ENCODE measurements at places on chromosomes 12 and 14.

DNA sequence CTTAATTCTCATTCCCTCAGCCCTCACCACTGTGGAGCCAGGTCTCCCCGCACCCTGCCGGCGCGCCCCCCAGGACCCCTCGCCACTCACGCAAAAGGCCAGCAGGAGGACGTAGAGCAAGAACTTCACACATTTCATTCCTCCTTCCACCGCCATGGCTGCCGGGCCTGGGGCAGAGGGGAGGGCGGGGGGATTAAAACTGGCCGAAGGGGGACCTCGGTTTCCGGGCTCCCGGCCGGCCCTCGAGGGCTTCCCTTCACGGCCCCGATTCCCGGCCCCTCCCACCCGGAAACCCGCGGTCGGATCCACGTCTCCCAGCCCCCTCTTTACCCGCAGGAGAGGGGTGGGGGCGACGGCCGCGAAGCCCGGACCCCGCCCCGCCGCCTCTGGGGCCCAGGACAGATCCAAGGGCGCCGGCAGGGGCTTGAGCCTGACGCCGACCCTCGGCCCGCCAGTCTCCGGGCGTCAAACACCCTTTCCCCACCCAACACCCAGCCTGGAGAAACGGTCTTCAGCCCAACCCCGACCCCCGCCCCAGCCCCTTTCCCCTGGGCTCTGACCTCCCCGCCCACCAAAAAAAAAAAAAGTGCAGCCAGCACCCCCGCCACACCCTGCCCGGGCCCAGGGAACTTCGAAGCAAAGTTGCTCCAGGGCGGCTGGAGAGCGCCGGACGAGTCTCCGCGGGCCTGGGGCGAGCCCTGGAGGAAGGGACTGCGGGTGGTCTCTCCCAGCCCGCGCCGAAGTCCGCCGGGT, 447 bp downstream of the CD63 start:
- DNase-seq = no peak

- DNase-seq = no peak
These were observed 102.9 kb downstream of the DPF3 start for GRCh38 chr14:72790887-72791566.

DNA sequence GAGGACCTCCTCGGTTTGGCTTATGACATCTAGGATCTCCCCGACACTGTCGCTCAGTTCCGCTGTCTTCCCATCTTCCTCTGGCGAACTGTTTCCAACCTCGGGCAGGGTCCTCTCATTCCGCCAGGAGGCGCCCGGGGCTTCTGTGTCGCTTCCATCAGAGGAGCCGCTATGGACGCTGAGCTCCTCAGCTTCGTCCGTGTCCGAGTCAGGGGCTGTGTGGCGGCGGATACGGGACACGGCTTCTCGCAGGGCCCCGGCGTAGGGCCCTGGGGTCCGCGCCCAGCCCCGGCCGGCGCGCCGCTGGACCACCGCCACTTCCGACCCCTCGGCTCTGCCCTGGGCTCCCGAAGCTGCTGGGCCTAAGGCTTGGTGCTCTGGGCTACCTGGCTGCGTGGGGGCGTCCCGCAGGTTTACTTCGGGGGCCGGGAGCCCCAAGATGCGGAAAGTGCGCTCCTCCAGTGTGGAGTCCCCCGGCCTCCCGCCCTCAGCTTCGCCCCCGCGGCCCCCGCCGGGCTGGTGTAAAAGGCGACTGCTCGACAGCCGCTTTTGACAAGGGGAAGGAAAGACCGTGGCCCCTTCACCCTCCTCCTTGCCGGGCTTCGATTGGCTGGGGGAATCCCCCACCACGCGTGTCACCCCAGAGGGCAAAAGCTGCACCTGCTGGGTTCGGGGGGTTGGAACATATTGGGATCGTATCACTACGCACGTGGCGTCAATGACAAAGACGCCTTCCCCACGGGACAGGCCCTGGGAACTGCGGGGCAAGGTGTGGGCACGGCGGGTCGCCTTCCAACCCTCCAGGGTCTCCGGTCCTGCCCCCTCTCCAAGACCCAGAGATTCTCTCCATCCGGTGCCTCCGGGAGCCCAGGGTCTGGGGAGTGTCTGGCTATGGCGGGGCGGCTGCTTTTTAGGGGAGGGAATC, 2.1 kb downstream of the DDN start:
- DNase-seq = no peak

- no peak for DNase-seq
These were observed 1.0 kb downstream of the BLTP3B start for GRCh38 chr12:100141666-100141997.

DNA sequence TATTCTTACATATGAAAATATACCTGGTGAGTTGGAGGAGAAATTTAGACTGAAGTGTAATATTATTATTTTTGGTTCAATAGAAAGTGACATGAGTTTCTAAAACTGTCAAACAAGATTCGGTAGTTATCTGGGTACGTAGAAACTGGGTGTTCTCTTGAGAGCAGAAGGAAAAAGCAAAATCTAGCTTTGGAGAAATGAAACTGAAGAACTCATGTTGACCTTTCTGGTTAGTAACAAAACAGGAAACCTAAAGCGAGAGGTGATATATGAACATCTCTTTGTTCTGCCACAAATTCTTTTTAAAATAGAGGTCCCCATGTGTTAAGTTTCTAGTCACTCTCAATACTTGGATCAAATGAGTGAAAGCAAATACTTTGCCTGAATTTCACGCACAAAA, 401.7 kb downstream of the TRHDE start:
- no peak for DNase-seq

- DNase-seq = no peak
These were observed 1.2 kb upstream of the PA2G4 start for GRCh38 chr12:56103066-56103711.

GRCh38 chr14:58772116-58772515, 134.4 kb downstream of the DACT1 start:
- no peak for DNase-seq

DNA sequence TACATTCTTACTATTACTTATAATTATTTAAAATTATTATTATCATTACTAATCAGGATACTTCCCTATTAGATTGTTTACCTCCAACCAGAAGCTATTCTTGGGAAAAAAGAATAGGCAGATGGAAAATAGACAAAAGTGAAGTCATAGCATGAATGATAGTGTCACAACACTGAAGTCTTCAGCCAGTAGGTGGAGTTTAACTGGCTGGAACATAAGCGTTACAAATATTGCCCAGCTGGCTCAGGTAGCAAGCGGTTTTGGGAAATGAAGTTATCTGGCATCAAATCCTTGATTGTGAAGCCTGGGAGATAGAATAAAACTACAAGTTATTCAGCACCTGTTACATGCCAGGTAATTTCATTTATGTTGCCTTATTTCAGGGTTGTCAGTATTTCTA, 762.9 kb downstream of the C12orf50 start:
- DNase-seq = no peak

GRCh38 chr12:1350055-1350933, 244.1 kb downstream of the FBXL14 start:
- DNase-seq = no peak

- DNase-seq = no peak
These were observed 8.2 kb upstream of the DHRS2 start for GRCh38 chr14:23627961-23628360.

DNA sequence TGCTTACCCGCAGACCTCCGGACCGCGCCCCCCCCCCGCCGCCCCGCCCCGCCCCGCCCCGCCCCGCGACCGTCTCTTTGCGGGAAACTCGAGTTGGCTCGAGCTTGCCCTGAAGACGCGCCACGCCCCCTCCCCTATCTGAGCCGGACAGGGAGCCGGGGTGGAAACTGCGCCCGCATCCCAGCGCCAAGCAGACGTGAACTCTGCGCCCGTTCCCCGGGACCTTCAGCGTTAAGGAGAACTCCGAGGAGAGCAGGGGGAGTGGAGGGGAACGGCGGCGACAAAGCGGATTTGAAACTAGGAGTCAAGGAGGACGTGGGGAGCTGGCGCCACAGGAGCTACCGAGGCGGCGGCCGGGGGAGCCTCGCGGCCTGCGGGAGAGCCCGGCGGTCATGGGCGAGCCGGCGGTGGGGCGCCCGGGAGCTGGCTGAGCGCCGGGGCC, at the start of gene KCNK13:
TSS of gene KCNK13 (plus strand) at position 310 of the 442 bp plus-strand sequence. CDS start 212 bp downstream, outside the sequence.
- DNase-seq = no peak

GRCh38 chr12:128052331-128052730, 214.6 kb upstream of the TMEM132C start:
- DNase-seq = no peak

GRCh38 chr12:74148849-74149248, 388.8 kb upstream of the ATXN7L3B start:
- DNase-seq = no peak

GRCh38 chr12:1608713-1609119, 14.3 kb upstream of the FBXL14 start:
- DNase-seq = no peak

GRCh38 chr14:102882226-102882906, 40.1 kb upstream of the AMN start:
- DNase-seq = no peak

- DNase-seq = no peak
These were observed 54.9 kb downstream of the PLEKHG7 start for GRCh38 chr12:92757597-92758121.

DNA sequence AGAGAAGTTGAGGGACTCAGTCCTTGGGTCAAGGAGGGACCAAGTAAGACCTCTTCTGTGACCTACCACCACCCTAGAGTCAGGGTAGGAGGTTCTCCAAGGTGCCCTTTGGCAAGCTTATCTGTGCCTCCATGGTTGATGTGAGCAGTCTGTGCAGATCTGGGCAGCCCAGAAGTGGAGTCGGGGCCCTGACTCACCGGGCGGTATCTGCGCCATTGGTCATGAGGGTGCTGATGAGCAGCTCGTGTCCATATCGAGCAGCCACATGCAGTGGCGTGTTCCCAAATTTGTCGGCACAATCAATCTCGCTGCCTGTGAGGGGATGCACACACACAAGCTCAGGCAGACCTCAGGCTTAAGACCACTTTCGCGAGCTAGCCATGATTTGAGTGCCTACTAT, 5.1 kb downstream of the ANKRD52 start:
- no peak for DNase-seq

DNA sequence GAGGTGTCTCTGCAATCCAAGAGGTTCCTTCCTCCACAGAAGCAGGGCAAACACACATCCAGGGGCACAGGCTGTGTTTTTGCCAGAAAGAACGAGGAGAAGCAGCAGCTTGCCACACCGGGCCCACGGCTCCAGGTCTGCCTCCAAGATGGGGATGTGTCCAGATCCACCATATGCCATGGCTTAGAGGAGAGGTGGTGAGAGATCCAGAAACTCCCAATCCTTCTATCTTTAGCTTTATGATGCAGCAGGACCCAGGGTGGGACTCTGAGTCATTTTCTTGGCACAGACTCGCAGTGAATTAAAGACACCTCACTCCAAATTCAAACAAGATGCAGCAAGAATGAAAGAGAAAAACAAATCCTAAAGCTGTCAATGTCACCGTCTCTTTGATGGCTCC, 481.4 kb upstream of the TMEM132C start:
- no peak for DNase-seq

GRCh38 chr12:113329022-113329790, 5.7 kb downstream of the SLC8B1 start:
- no peak for DNase-seq

GRCh38 chr12:53820514-53821306, 68.9 kb upstream of the CISTR start:
- DNase-seq = no peak

- DNase-seq = no peak
These were observed 36.6 kb upstream of the KRT77 start for GRCh38 chr12:52739963-52740362.

DNA sequence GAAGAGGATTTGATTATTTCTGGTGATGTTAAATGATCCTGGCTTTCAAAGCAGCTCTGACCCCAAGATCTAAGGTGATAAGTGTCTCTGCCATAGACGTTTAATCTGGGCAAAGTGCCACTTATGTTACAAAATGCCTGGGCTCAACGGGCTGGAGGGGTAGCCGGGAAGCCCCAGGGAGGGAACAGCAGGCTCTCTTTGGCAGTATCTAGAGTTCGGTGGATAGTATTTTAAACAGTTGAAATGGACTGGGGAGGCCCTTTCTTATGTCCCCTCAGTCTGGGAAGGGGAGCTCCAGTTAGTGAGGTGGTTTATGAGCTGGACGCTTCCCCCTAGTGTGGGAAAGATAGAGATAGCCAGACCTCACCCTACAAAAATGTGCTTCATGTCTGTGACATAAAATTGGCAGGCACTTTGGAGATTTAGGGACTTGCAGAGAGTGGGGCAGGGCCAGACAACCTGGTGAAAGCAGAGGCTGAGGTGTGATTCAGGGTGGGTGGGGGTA, 5.5 kb upstream of the HOXC11 start:
- no peak for DNase-seq

- DNase-seq = no peak
These were observed 18.5 kb upstream of the CISTR start for GRCh38 chr12:53770281-53770680.

DNA sequence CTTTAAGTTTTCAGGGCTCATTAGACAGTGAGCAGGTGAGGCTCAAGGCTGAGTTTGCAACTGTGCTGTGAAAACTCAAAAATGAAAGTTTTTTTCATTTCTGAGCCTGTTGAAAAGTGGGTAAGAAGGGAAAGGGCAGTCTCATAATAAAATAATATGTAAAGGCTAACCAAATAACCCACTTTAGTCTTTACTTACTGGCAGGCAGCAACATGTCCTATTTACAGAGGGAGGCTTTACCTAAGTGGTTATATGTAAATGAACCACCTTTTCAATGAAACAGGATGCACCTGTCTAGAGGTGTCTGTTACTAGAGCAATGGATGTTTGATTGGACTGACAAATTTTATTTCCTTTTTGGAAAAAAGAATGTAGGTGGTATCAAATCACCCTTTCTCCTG, 158.0 kb downstream of the ETV6 start:
- DNase-seq = no peak

GRCh38 chr12:114735011-114735410, 51.0 kb upstream of the TBX3 start:
- DNase-seq = no peak

DNA sequence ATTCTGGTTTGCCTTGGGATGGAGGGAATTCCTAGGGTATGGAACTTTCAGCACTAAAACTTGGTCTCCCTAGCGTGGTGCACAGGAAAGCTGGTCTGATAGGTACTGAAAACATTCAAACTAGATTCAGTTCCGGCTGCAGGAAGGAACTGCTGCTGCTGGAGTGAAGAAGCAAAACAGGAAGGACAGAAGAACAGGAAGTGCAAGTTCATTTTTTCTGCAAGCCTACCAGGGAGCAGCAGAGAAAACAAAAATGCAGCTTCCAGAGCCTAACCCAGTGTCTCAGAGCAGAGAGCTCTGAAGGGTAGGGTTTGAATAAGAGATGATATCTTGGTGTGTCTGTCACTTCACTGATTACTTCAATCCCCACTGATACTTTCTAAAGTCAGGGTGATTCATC, 165.2 kb downstream of the VRK1 start:
- peak; percentile 3 for DNase-seq

GRCh38 chr12:91702843-91703425, 442.7 kb downstream of the BTG1 start:
- DNase-seq = no peak
